Activated naive CD4-positive, alpha-beta T cell treated with anti-CD3 and anti-CD28 coated beads, Interleukin-2, amount 50 U/mL, for 72 hours (primary cell): ENCODE measurements at places on chromosomes 7 and 10.
A peak's percentile ranks its signal among the peaks of the same experiment; 100 is the strongest.

DNA sequence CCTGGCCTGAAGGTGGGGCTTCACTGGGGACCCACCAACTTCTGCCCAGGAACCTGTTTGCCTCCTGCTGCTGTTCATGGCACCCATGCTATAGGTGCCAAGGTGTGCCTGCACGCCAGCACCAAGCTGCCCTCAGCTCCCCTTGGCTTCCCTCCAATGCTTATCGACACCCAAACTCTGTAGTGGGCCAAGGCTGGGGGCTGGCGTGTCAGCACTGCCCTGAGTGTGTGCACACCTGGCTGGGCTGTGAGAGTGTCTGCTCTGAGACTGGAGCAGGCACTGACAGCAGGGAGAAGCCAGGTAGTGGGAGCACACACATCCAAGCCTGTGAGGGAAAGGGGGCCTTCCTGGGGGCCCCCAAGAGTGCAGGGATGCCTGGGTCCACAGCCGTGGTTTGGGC lies 43.1 kb upstream of the TUBB8 start:
- no peak for DNase-seq

DNA sequence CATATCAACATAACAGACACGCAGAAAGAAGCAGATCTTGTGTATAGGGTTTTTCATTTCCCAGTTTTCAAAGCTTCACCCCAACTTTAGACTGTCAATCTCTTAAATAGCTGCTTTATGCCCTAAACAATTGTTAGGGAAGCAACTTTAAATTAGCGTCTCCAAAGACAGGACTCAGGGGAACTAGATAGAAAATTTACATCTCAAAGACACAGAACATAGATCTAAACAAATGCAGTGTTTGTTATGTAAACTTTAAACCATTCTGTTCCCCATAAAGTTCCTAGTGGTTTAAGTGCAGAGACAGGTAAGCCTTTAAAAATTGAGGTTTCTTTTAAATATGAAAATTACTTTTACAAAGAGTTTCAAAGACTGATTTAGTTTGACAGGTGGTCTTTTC lies 379.2 kb upstream of the GHITM start:
- DNase-seq: no peak

- DNase-seq: no peak
Observed at GRCh38 chr7:35529713-35530112, 165.2 kb downstream of the HERPUD2 start.

- no peak for DNase-seq
Observed at GRCh38 chr10:4838743-4839142, 12.7 kb downstream of the AKR1E2 start.

GRCh38 chr7:111954474-111955381 lies 251.5 kb downstream of the DOCK4 start:
- DNase-seq: no peak

DNA sequence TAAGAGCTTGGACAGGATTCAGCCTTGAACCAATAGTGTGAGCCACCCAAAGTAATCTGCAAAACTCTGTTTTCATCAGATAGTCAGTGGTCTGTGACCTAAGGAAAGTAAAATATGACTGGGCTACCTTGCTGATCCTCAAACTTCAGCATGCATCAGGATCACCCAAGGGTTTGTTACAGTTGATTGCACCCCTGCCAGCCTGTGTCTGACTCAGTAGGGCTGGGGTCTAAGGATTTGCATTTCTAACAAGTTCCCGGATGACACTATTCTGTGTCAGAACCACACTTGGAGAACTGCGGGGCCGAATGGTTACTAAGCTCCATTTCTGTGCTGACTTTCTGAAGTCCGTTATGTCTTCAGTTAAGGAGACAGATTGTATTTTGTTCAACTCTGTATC lies 40.6 kb upstream of the TSPAN13 start:
- peak; percentile 10 for DNase-seq

DNA sequence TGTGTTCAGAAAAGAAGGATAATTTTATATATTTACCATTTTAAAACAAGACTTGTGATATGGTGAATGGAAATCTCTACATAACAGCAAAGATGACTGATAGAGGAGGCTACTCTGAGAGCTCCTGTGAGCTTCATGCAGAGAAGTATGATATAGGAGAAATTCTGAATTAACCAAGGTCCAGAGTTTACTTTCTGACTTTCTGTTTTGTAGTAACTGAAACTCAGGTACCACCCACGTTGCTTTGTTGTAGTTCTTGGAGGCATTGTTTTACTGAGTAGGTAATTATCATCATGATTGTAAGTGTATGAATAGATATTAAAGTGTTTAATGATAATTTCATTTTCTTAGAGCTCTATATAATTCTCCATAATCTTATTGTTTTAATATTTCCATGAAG lies 18.0 kb upstream of the SFR1 start:
- DNase-seq: no peak

DNA sequence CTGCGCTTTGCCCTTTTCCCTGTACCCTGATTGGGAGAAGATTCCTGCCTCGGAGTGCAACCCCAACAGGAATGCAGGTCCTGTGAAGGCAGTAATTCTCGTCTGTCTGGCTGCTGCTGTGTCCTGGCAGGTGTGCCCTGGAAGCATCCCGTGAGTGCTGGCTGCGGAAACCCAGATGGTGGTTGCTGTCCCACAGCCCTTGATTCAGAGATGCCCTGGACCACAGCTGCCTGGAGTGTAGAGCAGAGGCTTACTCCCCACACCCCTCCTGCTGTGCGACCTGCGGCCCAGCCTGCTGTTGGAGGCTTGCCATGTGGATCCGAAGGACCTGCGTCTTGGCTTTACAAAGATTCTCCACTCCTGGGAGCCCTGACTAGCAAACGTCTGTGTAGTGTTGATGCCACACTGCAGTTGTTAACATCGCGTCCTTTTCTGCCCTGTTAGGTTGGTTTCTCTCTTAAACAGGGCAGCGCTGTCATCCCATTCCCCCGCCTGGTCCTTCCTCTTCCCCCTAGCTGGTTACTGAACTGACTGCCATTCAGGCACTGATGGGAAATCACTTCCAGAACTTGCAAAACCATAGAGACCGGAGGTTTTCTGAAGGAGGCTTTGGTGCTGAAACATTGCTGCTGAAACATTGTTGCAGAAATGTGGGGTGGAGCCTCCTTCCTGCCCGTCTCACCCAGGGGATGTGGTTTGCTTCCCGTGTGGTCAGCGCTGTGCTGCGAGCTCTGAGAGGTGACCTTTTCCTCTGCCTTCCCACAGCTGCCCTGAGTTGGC lies 53.3 kb downstream of the DNAJB6 start:
- no peak for DNase-seq

DNA sequence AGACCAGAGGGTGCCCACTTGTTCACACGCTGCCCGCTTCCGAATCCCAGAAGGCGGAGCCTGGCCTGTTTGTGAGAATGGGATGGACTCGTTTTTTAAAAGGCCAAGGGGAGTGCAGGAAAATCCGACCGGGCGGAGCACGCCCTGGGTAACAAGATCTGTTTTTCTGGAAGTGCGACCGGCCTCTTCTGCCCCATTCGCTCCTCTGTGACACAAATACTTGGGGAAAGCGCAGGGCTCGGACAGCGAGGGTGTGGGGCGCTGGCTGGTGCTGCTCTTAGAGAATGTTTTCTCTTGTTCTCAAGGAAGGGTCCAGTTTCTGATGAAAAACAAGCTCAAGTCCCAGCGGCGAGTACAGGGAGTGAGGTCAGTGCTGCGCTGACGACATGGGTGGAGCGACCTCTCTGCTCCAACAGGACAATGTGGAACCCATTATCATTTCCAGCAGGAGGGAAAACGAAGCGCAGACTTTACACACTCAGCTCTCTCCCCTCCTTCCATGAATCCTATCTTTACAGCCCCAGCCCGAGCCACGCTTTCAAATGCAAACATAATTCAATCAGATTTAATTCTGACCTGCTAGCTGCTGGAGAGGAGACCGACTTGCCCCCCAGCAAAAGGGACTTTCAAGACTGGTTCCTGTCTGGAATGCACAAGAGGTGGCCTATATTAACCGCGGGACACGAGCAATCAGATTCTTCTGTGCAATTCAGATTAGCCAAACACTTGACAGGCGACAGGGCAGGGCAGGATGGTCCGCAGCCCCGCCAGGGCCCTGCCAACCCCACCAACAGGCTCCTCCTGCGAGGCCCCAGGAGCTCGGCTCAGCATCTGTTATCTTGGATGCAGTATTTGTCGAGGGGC lies 1.1 kb downstream of the RADIL start:
- DNase-seq: no peak

GRCh38 chr10:68096913-68097516 lies 12.3 kb upstream of the MYPN start:
- no peak for DNase-seq

DNA sequence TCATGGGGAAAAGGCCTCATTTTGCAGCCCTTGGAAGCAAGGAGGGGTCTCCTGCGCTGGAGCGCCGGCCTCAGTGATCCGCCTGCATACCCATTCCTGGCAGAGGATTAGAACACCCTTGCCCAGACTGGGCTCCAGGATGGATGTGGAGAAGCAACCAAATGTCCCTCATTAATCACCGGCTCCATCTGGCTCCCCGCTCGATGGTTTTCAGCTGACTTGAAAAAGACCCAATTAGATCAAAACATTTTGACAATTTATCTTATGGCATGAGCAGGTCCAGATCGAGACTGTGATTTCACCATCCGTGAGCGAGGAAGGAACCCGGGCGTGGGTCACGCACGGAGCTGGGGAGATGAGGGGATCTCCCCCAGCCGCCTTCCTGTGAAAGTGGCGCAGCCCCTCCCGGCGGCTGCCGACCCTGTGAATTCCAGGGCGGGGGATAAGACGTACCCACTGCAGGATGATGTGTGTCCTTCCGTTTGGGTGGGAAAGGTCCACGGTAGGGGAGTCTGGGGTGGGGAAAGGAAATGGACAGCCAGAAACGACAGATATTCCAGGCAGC lies 141.6 kb downstream of the EMX2 start:
- no peak for DNase-seq

DNA sequence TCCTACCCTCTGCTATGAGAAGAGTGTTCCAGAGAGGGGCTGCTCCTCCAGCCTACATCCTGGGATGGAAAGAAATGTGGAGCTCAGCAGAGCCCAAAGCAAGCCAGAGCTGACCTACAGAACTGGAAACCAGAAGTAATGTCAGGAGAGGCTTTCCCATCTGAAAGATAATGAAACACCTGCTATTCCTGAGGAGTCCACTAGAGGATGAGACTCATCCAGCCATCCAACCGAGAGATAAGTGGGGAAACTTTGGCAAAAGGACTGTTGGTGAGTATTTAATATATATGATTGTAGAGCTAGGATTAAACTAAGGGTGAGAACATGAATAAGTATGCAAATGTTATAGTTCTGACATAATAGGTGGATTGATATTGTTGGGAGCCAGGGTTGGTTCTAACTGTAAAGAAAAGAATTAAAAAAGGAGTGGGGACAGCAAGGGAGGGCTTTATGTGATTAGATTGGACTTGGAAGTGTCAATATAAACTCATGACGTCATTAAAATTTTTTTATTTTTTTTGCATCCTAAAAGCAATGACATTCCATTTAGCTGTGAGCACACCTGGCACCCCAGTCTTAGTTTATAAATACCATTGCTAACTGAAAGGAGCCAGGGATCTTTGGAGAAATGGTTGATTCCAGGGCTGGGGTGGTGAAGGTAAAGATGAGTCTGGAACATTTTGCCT lies 312.8 kb upstream of the NFE2L3 start:
- no peak for DNase-seq
